Kidney (tissue), 22 donors: ENCODE measurements at places on chromosomes 4 and X. TPM values are rescaled to one million over a fixed set of nuclear protein-coding genes. Genes with fewer than 3 reads are reported as not detected.

Gene GABRG1
- polyA plus RNA-seq: 0.04 TPM

Gene CHRDL1
- 18.3 TPM for polyA plus RNA-seq

Gene HTN1
- polyA plus RNA-seq: not detected

Gene NHSL2
- 1.3 TPM for polyA plus RNA-seq

Gene MAPK10
- polyA plus RNA-seq: 27.6 TPM

Gene CSAG1
- polyA plus RNA-seq: not detected

Gene POU4F2
- polyA plus RNA-seq: not detected

Gene PDLIM5
- 24.3 TPM for polyA plus RNA-seq

DNA sequence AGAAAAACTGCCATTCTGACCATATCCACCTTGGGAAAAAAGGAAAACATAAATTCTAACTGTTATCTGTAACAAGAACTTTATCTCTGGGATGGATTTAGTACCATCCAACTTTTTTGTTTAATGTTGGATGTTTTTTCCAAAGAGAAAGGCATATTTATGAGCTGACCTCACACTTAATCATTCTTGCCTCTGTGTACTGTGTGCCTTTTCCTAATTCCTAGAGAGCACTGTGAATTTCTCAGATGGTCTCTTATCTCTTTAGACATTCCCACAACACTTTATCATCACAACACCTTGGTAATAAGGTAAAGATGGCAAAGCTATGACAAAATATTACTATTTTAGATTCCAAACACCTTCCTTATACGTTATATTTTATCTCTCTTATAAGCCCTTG is 126.2 kb downstream of the COL4A6 start:
- DNase-seq: no peak

DNA sequence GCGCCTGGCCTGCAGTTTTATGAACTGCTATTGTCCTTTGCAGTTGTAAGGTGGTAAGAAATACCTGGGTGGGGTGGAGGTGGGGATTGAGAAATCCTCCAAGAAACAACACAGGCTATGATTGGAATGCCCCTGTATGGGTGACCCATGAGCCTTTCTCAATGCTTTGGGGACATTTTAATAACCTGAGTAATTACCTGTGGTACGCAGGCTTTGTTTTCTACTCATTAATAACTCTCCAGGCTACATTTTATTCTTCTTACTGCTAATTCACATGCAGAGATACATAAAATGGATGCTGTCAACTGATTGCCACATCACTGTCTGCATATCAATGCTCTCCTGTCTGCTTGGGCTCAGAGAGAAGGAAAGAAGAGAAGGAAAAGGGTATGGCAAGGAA is 41.8 kb downstream of the PHEX start:
- no peak for DNase-seq

- DNase-seq: no peak
These were observed 105.2 kb downstream of the RTL5 start for GRCh38 chrX:72026341-72027023.

DNA sequence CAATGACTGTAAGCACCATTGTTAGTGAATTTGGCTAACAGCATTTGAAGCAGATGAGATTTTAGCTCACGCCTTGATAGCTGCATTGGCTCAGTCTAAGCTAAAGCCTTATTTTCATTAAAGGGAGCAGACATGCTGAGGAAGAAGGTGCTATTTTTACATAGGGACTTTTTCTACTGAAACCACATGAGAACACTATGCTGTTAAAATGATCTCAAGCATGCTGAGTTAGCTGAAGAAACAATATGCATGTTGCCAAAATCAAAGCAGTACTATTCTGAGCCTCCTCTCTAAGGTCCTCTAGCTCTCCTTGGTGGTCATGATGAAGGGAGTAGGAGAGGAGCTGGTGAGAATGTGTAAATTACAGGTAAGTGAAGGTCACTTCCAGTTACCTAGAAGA is 134.4 kb upstream of the JADE1 start:
- no peak for DNase-seq

DNA sequence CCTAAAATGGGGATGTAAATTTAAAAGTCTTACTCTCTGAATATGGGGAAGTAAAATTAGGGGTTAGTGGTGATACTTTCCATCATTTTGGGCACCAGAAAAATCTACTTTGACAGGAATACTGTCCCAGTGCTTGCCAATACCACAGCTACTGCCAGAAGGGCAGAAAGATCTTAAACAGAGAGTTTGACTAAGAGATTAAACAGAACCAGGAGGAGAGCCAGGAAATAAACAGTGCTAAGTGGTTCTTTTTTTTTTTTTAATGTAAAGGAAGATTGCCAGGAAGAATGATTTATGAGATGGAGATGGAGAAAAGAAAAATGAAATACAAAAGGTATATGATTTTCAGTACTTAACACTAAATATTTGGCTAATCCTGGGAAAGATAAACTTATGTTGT is 126.8 kb downstream of the RTL3 start:
- no peak for DNase-seq

- DNase-seq: no peak
These were observed 185.8 kb upstream of the RPS6KA3 start for GRCh38 chrX:20452487-20452886.

GRCh38 chrX:71941145-71941544 is 30.5 kb downstream of the NHSL2 start:
- no peak for DNase-seq

DNA sequence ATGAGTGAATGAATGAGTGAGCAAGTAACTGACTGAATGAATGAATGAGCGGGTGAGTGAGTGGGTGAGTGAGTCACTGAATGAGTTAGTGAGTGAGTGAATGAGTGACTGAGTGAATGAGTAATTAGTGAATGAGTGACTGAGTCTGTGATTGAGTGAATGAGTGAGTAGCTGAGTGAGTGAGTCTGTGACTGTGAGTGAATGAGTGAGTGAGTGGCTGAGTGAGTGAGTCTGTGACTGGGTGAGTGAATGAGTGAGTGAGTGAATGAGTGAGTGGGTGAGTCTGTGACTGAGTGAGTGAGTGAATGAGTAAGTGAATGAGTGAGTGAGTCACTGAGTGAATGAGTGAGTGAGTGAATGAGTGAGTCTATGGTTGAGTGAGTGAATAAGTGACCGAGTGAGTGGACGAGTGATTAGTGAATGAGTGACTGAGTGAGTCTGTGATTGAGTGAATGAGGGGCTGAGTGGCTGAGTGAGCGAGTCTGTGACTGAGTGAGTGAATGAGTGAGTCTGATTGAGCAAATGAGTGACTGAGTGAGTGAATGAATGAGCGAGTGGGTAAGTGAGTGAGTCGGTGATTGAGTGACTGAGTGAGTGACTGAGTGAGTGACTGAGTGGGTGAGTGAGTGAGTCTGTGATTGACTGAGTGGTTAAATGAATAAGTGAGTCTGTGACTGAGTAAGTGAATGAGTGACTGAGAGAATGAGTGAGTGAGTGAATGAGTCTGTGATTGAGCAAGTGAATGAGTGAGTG is 223.0 kb upstream of the PSAPL1 start:
- DNase-seq: no peak

DNA sequence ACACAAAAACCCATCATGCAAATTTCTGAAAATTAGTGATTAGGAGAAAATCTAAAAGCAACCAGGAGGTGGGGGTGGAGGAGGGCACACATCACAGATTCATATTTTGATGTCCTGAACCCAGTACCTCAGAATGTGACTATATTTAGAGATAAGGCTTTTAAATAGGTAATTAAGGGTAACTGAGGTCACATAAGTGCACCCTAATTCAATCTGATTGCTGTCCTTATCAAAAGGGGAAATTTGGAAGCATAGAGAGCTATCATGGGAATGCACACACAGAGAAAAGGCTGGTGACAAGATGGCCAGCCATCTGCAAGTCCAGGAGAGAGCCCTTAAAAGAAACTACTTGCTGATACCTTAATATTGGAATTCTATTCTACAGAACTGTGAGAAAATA is 281.8 kb upstream of the UGT8 start:
- DNase-seq: no peak

DNA sequence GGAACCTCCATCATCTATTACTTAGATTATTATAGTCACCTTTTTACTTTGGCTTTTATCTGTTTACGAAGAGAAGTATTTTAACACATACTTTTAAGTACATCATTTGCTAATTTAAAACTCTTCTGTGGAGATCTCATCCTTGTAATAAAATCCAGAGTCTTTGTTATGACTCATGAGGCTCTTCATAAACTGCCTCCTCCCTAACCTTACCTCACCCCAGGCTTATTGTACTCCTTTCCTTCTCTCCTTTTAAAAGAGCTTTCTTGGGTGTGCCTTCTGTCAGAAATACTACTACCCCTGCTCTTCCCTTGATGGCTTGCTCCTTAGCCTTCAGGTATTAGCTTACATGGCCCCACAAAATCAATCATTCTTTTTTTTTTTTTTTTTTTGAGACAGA is 6.6 kb downstream of the ARL9 start:
- DNase-seq: no peak

- no peak for DNase-seq
These were observed 2.3 kb upstream of the FNIP2 start for GRCh38 chr4:158766434-158767044.

DNA sequence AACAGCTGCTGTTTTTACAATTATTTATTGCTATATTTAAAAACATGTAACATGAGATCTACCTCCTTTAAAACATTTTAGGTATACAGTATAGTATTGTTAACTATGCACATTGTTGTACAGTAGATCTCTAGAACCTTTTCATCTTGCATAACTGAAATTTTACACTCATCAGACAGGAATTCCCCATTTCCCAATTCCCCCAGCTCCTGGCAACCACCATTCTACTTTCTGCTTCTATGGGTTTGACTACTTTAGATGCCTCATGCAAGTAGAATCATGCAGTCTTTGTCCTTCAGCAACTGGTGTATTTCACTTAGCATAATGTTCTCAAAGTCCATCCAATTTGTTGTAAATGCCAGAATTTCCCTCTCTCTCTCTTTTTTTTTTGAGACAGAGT is 9.7 kb upstream of the LSM6 start:
- no peak for DNase-seq

GRCh38 chr4:170497689-170498088 is 407.9 kb upstream of the AADAT start:
- DNase-seq: no peak
